ENCODE measurements at places on chromosomes 4 and X. TPM values are rescaled to one million over a fixed set of nuclear protein-coding genes. Genes with fewer than 3 reads are reported as not detected.

The MUC7 gene
- polyA plus RNA-seq, result not detected

The NPFFR2 gene
- not detected for polyA plus RNA-seq

The SYNPO2 gene
- polyA plus RNA-seq, result 31.2 TPM

The ALAS2 gene
- not detected for polyA plus RNA-seq

The TLR2 gene
- 3.2 TPM for polyA plus RNA-seq

The SHOX gene
- polyA plus RNA-seq, result not detected
